ENCODE measurements at places on chromosomes 7 and 10. TPM values are rescaled to one million over a fixed set of nuclear protein-coding genes. Genes with fewer than 3 reads are reported as not detected.

Gene GNAT3
- total RNA-seq = not detected

Gene C10orf88
- total RNA-seq = 13.2 TPM

Gene COL28A1
- total RNA-seq = not detected

Gene CHST15
- 15.5 TPM for total RNA-seq

Gene CABCOCO1
- 0.97 TPM for total RNA-seq

Gene GPNMB
- 1.7 TPM for total RNA-seq

Gene STAM
- total RNA-seq = 12.6 TPM

Gene NRG3
- total RNA-seq = 1.4 TPM

Gene GIGYF1
- 9.1 TPM for total RNA-seq

Gene SKAP2
- total RNA-seq = 6.5 TPM

Gene SDK1
- 0.32 TPM for total RNA-seq

Gene OR2A12
- total RNA-seq = not detected

Gene TRPV5
- total RNA-seq = not detected

Gene CAV1
- total RNA-seq = 1,370 TPM

Gene SAP25
- total RNA-seq = not detected

Gene PMS2
- total RNA-seq = 16.6 TPM

Gene GAD2
- not detected for total RNA-seq

Gene SPAG6
- total RNA-seq = not detected

Gene MMD2
- not detected for total RNA-seq

Gene HERPUD2
- total RNA-seq = 24.6 TPM

Gene CYP2W1
- not detected for total RNA-seq

Gene IDI1
- total RNA-seq = 96.5 TPM

Gene ATOH7
- not detected for total RNA-seq

Data from epithelial cell of umbilical artery (primary cell).